ENCODE measurements at places on chromosomes 5 and 9. TPM values are rescaled to one million over a fixed set of nuclear protein-coding genes. Genes with fewer than 3 reads are reported as not detected.

LMX1B gene
- total RNA-seq, result not detected

RETREG1 gene
- 12.1 TPM for total RNA-seq

ADGRD2 gene
- total RNA-seq, result not detected

NAIF1 gene
- 13.1 TPM for total RNA-seq

PCDHA9 gene
- total RNA-seq, result not detected

FBP2 gene
- total RNA-seq, result not detected

GRXCR2 gene
- total RNA-seq, result not detected

ADAMTS6 gene
- 0.93 TPM for total RNA-seq

GRIA1 gene
- total RNA-seq, result not detected

ARL14EPL gene
- not detected for total RNA-seq

SCAI gene
- total RNA-seq, result 8.3 TPM

GRCh38 chr9:32427111-32427873 lies 42.8 kb downstream of the ACO1 start:
- no peak for DNase-seq

DNA sequence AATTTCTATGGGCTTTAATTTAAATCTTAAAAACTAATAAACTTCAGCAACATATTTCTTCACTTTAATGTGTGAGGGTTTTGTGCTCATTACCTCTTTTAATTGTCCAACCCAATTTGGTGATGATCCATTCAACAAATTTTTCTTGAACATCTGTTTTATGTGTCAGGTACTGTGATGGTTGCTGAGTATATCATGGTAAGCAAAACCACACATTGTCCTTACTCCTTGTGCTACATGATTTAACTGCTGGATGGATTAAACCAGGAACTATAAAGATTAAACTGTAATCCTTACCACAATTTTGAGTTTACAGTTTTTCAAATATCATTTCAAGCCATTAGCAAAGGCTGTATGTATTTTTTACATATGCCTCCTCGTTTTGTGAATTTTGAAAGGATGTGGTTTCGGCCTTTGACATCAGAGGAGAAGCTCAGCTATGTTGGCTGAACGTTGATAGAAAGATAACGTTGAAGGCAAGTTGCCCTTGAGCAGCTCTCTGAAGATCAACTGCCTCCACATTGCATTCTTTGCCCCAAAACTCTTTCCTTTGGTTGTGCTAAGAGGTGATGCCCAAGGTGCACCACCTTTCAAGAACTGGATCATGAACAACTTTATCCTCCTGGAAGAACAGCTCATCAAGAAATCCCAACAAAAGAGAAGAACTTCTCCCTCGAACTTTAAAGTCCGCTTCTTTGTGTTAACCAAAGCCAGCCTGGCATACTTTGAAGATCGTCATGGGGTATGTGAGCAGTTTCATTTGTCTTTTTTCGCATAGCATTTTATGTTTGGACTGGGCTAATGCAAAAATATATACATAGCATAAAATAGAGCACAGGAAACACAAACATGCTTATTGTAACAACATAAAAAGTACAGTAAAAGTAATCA lies at the start of gene ITK:
Gene ITK, plus strand, starts transcription at position 467 of the 891 bp plus-strand sequence. Its CDS starts 138 bp downstream, at position 605.
- peak; percentile 71 for DNase-seq

GRCh38 chr5:139845846-139846681 lies 50.5 kb downstream of the PSD2 start:
- DNase-seq, result no peak

DNA sequence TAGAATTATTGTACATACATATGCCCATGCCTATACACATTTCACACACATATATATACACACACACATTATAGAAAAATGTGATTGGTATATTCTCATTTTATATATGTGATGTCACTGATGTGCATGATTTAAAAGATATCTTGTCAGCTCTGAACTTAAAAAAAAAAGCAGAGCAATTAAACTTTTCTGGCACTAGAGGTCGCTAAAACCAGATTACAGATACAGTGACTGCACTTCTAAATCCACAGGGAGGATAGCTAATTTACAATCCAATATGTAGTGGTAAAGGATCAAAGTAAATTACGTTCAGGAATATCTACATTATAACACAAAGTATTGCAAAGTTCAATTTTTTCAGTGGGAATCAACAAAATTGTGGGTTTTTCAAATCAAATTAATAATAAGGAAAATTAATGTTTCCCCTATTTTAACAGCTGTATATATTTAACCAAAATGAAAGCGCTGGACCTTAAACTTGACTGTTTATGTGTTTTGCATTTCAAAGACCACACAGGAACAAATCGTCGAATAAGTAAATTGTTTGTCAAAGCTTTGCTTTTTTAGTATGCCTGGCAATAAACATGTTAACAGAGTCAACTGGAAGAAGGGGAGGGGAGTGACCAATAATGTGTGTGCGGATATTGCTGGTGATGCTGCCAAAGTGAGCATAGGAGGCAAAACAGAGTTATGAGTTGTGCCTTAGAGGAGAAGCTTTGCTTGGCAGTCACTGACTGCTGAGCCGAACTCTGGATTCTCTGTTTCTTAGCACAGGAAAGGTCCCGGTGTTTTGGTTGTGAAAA lies 1201.4 kb upstream of the C9orf72 start:
- no peak for DNase-seq

- no peak for DNase-seq
These were observed 8.4 kb downstream of the ECM2 start for GRCh38 chr9:92527291-92527828.

- DNase-seq, result no peak
These were observed 25.9 kb downstream of the SRP19 start for GRCh38 chr5:112886975-112887374.

- no peak for DNase-seq
These were observed 29.6 kb upstream of the ASTN2 start for GRCh38 chr9:117444501-117444900.

- no peak for DNase-seq
These were observed 144.7 kb upstream of the IER5L start for GRCh38 chr9:129322641-129323375.

GRCh38 chr5:93250424-93250823 lies 330.6 kb downstream of the NR2F1-AS1 start:
- DNase-seq, result no peak

- no peak for DNase-seq
These were observed 130.7 kb upstream of the NTRK2 start for GRCh38 chr9:84538879-84539278.

DNA sequence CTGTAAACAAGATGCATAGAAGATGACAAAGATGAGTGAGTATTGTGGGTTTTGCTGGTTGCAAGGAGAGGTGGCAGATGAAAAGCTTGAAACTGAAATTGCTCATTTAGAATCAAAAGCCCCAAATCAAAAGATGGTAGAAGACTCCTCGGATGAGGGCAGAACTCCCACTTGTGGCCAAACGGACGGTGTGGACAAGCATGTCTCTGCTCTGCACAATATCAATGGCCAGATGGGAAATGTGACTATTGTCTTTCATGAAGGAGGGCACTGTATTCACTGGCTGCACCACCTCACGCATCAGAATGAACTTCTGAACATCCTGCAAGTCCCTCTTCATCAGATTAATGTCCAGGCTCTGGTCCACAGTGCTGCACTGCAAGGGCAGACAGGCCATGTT lies 541.7 kb downstream of the MTRR start:
- DNase-seq, result no peak

GRCh38 chr9:18263377-18263776 lies 210.6 kb upstream of the ADAMTSL1 start:
- no peak for DNase-seq

DNA sequence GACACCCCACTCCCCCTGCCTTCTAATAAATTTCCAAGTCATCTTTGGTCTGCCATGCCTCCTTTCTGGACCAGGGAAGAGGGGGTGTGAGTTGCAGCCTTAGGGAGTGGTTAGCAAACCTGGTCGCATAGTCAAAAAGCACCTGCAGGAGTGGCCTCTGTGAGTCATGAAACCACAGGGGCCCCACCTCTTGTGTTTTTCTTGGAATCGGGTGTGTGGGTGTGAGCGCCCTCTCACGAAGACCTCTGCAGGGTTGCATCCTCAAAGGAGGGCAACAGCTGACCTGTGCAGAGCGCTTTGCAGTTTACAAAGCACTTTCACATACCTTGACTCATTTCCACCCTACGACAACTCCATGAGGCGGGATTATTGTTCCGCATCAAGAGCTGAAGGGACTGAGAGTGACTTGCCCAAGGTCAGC lies 36.8 kb upstream of the TEX48 start:
- peak; percentile 35 for DNase-seq

DNA sequence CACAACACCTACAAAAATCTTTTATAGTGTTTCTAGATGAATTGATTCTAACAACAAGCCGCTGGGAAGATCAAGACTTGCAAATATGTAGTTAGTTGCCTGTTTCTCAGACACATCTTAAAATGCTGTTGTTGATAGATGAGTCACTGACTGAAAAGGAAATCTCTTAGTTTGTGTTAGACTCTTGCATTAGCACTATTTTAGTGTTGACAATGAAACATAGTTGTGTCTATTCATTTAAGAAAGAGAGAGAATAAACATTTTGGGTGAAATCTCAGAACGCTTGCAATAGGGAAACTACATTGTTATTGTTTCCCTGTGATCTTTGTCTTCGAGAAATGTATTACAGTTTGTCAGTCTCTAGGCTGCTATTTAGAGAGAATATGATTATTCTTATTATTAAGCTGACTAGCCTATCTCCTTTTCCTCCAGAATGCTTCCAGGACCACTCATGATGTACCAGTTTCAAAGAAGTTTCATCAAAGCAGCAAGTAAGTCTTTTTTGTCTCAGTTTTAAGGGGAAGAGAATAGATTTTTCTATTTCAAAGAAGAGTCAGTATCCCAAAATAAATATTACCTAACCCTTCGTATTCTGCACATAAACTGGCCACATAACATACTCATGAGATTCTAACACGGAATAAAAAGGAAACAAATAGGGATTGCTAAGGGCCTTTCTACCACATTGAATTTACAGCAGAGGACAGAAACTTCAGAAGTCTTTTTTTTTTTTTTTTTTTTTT lies 285.6 kb downstream of the ARHGAP26 start:
- DNase-seq, result no peak

DNA sequence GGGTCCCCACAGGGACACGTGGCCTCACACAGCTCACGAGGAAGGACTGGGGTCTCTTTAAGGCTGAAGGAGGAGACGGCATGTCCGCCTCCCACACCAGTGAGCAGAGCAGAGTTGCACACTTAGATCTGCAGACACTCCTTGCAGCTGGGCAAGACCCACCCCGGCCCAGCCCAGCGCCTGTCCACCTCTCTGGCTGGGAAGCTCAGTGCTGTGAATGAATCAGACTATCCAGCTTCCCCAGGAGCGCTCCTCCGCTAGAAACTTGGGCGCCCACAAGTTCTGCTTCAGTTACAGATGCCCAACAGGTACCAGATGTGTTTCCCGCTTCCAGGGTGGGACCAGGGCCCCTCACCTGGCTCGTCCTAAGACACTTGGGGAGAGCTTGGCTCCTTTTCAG lies 78.9 kb downstream of the NSUN2 start:
- no peak for DNase-seq

- DNase-seq, result no peak
These were observed 28.5 kb downstream of the COL5A1 start for GRCh38 chr9:134670042-134670525.

GRCh38 chr5:71586052-71586940 lies 844 bp upstream of the MCCC2 start:
- peak; percentile 51 for DNase-seq

DNA sequence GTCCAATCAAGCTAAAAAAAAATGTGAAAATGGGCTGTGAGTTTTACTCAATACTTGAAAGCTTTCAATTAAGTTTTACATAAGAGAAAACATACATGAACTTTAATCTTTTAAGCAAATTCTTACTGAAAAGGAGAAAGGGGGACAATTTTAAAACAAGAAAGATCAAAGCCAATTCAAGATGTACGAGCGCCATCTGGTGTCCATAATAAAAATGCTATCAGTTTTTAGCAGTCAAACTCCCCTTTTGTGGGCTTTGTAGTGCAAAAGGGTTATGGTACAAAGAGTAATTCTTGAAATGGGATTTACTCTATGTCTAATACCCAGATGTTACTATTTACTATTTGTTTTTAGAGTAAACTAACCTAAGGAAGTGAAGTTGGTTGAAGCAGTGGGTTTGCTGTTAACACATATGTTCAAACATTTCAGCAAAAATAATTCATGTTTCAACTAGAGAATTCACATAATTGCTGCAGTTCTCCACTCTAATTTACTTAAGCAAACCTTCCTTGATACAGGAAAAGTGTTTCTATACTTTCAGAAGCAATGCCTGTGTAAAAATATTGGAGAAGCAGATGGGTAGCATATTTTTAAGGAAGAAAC lies 228.2 kb upstream of the TYRP1 start:
- DNase-seq, result no peak

DNA sequence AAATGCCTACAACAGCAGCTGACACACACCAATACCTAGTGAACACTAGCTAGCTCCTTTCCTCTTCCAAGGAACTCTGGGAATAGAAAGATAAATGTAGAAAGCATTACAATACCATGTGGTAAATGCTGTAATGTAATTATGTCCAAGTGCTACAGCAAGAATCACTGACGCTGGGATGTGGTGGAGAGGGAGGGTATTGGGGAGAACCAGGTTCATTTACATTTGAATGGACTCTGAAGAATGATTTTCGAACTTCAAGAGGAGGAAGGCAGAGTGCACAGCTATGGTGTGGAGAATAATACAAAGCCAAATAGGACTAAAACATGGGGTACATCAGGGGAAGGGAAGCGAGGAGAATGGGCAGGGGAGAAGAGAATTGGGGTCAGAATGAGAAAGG lies 158.0 kb downstream of the CDK5RAP2 start:
- DNase-seq, result no peak

DNA sequence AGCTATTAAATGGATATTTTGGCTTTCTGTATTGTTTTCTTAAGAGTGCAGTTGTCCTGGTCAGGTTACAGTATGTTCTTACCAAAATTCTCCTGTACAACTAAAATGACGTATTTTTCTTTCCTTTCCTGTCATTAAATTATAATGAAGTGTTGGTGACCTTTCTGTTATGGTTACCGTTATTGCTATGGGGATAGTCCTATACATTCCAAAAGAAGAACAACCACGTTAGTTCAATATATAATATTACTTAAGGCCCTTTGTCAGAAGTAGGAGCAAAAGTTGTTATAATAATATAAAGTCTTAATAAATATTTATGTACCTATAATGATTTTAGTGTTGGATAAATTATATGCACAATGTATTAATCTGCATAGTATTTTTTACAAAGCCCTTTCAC lies 82.4 kb upstream of the NREP start:
- DNase-seq, result no peak

DNA sequence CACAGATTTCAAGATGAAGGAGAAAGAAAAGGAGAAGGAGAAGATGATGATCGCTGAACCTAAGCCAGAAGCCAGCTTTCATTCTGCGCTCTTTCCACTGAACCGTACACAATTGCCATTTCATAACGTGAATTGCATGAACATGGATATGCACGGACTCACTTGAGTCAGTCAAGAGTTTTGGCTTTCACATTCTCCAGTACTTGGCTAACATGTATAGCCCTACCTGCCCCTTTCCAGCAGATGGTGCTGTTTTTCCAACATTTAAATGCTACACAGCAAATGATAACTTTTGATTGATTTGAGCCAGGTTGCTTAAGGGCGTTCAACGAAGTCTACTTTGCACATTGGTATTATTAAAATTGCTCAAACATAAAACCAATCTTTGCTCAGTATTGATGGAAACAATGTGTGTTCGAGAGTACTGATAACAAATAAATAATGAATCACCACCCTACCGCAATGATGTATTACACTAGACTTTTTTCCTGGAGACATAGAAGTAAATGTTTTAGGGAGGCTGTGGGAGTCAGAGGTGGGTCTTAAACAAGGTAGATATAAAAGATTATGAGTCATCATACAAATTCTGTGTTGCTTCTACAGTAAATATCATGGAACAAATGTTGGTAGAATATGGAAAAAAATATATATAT lies 196.4 kb downstream of the TRPM3 start:
- no peak for DNase-seq

GRCh38 chr5:143360755-143361154 lies 42.7 kb downstream of the NR3C1 start:
- no peak for DNase-seq

- DNase-seq, result no peak
These were observed 17.2 kb downstream of the FBXW11 start for GRCh38 chr5:171989276-171989675.

All from CD8-positive, alpha-beta memory T cell (primary cell).